ENCODE measurements at places on chromosomes 7 and 10.

DNA sequence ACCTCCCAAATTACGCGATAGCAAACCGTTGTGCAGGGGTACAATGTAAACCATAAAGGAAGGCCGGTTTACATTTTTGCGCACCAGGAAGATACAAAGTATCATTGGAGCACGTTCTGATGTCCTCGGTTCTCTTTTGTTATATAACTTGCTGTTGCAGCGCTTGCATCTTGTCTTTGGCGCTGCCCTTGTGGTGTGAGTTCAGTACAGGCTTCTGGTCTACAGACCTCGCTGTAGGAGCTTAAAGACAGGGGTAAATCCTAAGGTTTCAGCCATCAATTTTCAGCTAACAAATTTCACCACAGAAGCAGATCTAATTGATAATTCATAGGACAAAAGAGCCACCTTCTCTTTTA, 1.5 kb upstream of the MKX start:
- DNase-seq, result no peak

- DNase-seq, result no peak
These were observed 3.8 kb downstream of the MAD1L1 start for GRCh38 chr7:2228921-2229320.

GRCh38 chr10:49260644-49261296, 38.2 kb upstream of the C10orf71 start:
- DNase-seq, result no peak

DNA sequence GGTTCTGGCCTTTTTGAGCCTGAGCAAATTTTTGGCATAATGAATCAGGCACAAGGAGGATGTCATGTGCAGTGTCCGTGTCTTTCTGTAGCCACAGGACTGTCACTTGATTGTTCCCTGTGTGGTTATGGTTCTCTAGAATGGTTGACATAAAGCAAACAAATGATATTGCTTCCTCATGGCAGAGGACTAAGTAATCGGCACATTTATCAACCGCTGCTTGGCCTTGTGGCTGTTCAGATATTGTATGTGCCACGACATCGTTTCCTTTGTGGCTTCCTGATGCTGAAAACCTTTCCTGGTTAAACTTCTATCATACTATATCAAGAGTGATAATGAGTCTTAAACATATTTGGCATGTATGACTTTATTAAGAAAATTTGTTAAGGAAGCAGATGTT, 598.8 kb downstream of the SUGCT start:
- no peak for DNase-seq

DNA sequence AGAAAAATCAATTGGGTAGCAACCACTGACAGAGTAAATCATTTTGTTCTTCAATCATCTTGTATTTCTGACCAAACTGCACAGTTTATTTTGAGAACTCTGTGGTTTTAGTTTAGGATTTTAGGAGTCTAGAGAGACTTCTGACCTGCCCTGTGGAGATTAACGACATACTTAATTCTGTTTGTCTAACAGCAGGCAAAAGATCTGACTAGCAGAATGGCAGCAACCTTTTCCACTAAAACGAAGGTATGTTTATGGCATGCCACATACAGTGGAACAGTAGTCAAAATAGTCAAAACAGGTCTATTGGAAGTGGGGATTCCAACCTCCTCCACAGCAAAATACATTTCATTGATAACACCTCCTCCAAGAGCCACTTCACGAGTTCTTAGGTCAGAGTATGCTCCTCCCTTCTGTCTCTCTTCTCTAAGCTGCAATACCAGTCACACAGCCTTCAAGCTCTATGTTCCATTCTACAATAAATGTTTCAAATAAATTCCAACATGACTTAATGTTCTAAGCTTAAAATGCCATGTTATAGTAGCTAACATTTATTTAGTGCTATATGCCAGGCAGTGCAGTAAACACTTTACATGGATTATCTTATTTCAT, 34.4 kb downstream of the NRCAM start:
- no peak for DNase-seq

- no peak for DNase-seq
These were observed 156.1 kb downstream of the ADARB2 start for GRCh38 chr10:1581189-1581588.

DNA sequence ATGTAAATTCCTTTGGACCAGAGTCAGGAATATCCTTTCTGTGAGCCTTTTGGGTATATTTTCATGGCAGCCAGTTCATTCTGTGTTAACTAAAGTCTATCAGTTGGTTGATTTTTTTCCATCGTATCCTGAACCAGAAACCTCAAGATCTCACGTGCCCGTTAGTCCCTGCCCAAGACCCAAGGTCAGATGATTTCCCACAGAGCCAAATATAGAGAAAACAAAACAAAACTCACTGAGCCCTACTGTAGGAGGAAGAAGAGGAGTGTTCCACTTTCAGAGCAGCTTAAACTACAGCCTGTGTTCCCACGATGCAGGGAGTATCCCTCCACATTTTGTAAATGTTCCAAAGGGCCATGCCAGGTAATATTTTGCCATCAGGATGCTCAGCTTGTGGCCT, 96.0 kb upstream of the ADO start:
- DNase-seq, result no peak

DNA sequence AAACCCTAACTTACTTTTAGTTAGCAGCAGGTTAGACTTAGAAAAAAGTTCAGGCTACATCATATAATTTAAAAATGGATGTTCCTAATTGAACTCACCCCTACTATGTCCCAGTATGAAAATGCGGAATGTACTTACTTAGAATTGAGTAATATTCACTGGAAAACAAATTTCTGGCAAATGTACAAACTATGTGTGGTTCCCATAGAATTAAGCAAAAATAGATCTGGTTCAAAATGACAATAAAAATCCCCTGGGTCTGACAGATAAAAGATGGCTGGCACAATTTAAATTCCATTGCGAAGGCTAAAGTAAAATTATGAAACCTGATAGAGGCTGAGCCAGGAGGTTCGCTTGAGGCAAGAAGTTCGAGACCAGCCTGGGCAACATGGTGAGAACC, 42.4 kb upstream of the PRKAR2B start:
- no peak for DNase-seq

DNA sequence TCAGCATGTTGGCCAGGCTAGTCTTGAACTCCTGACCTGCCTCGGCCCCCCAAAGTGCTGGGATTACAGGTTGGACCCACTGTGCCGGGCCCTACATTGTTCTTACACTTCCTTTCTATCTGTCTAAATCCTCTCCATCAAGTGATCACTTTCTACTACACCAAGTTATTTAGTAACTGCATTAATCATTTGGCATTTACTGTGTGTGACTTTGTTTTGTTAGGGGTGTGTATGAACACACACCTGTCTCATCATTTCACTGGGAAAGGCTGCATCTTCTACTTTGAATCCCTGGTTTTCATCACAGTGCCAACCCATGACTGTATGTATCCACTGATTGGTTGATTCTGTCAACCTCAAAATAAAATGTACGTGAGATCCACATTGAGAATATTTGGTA, 23.0 kb upstream of the CCDC71L start:
- DNase-seq, result no peak
